ENCODE measurements at places on chromosomes 5 and 9.

DNA sequence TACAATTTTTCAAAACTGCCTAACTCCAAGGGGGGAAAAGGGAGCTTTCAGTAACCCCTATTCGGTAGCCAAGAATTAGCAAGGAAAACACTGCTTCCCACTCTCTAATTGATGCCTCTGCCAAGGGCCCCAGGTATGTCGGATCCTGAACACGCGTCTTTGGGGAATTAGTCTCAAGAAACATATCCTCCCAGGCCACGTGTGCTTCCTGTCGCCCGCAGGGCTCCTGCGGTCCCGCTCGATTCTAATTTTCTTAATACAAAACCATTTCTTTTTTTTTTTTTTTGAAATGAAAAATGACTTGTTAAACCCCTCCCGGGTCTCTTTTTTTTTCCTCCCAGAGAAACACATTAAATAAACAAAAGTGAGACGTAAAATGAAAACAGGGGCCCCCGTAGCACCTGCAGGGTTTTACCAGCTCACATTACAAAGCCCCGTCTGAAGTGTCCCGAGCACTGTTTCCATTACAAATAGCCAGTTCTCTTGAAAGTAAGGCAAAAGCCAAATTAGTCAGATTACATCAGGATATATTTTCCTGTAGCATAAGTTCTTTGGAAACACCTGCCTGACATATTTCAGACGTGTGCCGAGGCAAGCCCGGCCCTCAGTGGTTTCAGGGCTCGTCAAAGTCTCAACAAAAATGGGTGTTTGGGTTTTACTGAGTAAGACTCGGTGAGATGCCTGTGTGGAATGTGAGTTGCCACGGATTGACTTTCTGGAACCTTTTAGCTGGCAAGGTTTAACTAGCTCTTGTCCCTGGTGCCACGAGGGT is 21.5 kb downstream of the SMIM23 start:
- no peak for DNase-seq

DNA sequence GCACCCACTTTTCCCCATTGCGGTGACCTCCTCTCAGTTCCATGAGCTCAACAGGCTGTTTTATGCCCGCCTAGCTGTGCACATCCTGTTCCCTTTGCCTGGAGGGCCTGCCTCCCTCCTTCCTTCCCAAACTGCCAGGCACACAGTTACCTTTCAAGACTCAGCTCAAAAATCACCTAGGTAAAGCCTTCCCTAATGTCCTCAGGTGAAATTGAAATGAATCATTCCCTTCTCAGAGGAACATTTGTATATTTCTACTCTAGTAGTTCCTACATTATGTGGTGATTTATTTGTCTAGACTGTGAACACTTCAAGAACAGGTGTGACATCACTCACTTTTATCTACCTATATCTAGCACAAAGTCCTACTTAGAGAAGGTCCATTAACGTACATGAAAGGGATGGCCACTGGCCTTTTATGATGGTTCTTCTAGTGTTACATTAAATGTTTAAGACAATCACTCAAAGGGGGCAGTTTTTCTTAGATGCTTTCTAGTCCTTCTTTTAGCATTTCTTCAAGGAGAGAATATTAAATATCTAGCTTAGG is 103.5 kb upstream of the EQTN start:
- no peak for DNase-seq

- peak; percentile 28 for DNase-seq
Observed at GRCh38 chr9:123322273-123323195, 33.5 kb upstream of the CRB2 start.

DNA sequence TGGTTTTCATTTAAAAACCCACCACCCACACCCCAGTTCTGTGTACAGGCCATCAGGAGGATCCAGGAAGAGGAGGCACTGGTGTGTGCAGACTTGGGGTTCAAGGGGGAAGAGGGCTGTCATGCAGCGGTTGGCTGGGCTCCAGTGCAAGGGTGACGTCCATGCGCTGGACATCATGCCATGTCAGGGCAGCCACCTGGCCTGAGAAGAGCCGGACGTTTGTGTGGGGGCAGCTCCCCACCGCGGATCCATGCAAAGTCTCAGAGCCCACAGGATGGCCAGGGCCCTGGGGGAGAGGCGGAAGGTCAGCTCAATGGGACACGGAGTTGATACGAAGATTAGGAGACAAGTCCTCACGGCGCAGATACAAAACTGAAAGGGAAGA is 11.1 kb downstream of the BRD9 start:
- DNase-seq: no peak

DNA sequence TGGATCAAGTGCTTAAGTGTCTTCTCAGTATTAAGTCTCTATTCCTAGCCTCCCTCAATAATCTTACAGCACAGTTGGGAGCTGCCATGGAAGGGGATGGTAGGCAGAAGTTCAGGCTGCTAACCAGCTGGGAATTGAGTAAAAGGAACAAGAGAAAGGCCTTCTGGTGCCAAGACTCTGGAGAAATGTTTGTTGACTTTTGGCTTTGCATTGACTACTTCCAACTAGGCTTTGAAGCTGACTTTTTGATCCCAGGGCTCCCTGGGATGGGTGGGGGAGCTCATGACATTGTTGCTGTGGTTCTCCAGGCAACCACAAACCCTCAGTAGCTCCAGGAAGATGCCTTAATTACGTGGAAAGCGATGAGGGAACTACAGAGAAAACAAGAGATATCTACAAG is 85.2 kb upstream of the HTR4 start:
- no peak for DNase-seq

DNA sequence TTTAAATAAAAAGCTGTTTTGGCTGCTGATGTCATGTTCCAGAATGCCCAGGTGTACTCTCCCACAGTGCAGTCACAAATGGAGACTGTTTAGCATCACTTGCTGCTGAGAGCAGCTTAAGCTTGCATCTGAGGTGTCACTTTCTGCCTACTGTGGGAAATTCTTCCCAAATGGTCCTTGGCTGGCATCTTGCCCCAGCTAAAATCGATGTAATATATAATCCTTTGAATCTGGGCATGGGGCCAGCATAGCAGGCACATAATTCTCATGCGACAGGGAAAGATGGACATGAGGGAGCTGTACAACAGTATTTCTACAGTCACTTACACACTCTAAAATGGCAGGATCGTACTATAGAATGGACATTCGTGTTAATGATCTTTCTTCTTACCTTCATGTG is 144.3 kb downstream of the MACIR start:
- DNase-seq: no peak

DNA sequence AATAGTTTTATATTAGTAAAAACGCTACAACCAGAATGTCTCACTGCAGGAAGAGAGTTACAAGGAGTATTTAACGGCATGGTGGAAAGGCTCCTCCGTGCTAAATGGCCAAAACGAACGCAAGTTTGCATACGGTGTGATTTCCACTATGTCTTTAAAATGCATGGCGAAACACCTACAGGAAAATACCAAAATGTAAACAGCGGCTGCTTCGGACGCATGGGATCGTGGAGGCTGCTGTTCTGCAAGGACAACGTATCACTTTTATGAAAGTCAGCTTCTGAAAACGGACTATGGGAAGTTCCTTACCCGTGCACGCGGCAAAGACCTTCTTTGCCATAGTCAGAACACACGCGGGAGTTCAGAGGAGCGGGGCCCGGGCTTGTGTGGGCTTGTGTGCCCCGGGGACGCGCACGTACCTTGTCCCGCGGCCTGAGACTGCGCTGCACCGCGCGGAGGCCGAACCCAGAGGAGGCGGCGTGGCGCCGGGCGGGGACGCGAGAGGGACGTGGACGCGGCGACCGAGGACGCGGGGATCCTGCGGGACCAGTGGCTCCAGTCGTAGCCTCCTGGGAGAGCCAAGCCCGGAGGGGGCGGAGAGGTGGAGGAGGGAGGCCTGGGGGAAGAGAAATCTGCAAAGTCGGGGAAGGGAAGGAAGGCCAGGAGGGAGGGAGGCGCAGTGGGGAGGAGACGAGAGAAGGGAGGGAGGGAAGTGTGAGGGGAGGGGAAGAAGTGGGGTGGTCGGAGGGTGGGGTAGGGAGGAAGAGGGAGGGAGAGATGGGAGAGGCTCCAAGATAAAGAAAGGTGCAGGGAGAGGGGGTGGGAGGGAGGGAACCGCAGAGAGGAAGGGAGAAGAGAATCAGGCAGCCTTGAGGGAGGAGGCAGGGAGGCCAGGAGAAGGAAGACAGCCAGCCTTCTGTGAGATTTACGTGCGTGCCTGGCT is at the start of gene CMBL:
CMBL (minus strand) TSS at position 697 of the 943 bp plus-strand sequence. CDS start 17,140 bp downstream, outside the sequence.
- DNase-seq: no peak

- no peak for DNase-seq
Observed at GRCh38 chr5:119655061-119655460, 25.7 kb downstream of the FAM170A start.

DNA sequence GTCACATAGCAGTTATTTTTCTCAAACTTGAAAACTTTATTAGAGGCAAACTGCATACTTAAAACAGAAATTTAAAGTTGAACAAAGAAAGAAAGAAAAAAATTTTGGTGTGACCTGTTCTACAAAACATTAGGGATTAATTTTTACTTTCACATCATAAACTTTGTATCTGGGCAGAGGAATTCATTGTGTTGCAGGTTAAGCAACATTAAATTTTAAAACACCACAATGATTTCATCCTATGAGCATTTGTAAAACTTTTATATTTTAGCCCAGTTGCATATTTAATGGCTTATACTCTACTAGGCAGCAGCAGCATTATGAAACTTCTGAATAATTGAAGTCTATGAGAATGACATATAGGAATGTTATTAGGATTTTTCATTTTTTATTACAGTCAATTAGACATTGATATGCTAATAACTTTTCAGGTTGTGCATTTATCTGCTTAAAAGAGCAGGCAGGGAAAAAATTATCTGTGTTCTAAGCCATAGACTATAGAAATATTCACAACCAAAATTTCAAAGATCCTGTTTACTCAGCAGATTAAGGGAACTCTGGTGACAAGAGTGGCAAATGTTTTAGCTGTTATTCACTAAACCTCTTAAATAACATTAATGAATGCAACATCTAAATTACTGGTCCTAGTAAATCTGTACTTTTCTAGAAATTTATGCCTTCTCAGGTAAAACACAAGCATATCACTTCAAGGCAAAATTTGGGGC is 1088.5 kb upstream of the CDH6 start:
- DNase-seq: no peak

DNA sequence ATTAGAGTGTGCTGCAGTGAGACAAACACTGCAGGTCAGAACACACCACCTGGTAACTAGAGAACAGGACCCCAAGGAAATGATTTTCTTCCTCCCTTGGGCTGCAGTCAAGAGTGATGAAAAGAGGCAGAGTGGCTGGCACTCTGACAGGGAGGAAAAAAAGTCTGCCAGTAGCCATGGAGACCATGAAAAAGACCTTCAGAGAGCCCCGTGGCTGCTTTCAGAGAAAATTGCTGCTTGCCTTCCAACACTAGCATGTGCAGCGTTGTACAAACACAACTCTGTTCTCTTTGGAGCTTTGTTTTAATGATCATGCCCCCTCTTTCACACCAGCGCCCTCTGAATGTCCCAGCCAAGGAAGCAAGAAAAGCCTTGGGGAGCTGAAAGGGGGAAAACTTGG is 68.8 kb downstream of the ANKRD55 start:
- DNase-seq: no peak

- DNase-seq: peak; percentile 40
Observed at GRCh38 chr5:119328753-119329602, 26.8 kb upstream of the TNFAIP8 start.

DNA sequence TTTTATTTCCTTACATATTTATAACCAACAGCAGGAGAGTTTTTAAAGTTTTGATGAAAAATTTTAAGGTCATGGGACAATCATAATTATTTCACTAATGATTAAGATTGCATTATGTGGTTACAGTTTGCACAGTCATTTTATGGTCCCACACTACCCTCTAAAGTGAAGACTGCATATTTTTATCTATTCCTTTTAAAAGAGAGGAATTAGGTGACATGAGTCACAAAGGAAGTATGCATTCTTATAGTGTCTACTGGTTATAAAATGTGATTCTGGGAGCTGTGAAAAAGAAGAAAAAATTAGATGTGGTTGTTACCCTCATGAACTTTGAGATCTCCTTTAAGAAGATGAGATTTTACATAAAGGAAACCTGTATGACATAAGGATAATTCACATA is 87.9 kb upstream of the GRIA1 start:
- no peak for DNase-seq

GRCh38 chr9:1065130-1065529 is 15.0 kb downstream of the DMRT2 start:
- DNase-seq: no peak

DNA sequence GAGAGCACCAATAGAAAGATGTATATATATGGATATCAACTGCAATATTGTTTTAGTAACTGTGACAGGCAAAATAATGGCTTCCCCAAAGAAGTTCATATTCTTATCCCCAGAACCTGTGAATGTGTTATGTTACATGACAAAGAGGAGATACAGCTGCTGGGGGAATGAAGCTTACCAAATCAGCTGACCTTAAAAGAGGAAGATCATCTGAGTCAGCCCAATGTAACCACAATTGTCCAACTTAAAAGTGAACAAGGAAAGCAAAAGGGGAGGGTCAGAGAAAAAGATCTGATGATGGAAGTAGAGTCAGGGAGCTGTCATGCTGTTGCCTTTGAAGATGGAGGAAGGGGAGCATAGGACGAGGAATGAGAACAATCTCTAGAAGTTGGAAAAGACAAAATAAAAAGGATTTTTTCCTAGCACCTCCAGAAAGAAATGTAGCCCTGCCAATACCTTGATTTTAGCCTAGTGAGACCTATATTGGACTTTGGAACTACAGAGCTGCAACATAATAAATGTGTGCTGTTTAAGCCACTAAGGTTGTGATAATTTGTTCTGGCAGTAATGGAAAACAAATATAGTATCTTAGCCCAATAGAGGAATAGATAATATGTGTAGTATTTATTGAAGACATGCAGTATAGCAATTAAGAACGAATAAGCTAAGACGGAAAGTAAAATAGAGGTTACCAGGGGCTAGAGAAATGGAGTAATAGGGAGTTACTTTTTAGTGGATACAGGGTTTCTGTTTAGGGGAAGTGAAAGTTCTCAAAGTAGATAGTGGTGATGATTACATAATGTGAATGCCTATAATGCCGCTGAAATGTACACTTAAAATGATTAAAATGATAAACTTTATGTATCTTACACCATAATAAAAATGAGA is 115.9 kb downstream of the PIK3R1 start:
- no peak for DNase-seq

DNA sequence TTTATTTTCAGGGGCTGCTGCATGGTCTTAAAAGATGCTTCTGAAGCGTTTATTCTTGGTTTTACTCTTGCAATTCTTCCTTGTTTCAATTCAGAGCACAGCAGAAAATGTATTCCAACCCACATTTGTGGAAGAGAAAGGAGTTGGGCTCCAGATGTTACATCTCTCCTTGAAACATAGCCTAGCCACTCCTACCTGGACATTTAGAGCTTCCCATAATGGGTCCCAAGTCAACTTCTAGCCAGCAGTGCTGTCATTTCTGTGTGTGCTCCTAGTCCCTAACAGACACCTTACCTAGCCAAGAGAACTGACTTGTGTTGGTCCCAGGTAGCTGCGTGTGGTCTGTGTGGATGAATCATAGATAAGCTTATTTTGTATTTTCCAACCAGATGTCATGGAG is 61.2 kb upstream of the ANKRD55 start:
- no peak for DNase-seq
